ENCODE measurements at places on chromosomes 12 and 14.

GRCh38 chr14:20970647-20970982 is 15.3 kb downstream of the RNASE2 start:
- DNase-seq = no peak

GRCh38 chr12:108815875-108816594 is 41.3 kb downstream of the SSH1 start:
- no peak for DNase-seq

- no peak for DNase-seq
Observed at GRCh38 chr12:27754795-27755194, 25.2 kb upstream of the KLHL42 start.

DNA sequence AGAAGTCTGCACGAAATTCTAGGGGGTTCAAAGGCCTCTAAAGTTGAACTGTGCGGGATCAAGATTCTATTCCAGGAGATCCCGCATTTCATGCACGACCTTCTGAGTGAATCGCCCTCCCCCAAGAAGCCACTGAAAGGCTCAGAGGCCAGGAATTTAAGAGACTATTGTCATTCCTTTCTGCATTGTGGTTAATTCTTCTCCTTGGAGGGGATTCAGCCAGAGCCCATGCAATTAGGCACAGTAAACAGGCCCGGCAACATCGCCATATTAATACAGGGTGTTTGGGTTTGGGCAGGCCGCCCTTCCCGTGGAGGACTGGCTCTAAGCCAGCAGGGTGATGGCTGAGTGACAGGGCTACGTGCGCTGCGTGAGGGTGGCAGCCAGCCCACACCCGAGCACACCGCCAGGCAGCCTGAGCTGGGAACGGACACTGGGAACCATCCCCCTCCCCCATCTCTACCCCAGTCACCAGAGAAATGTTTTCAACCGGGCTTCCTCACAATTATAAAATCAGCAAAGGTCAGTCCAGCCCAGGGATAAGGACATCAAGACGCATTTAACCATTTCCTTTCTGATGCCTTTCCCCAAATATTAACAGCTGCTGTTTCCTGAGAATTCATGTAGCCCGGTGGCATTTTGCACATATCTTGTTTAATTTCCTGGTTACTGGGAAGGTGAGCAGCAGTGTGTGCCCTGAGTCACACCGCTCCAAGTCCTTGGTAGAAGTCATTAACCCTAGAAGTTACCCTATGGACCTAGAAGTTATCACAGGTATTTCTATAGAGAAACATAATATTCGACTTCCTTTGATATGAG is 12.5 kb downstream of the EGLN3 start:
- no peak for DNase-seq

GRCh38 chr14:42187846-42188245 is 581.2 kb downstream of the LRFN5 start:
- DNase-seq = no peak

DNA sequence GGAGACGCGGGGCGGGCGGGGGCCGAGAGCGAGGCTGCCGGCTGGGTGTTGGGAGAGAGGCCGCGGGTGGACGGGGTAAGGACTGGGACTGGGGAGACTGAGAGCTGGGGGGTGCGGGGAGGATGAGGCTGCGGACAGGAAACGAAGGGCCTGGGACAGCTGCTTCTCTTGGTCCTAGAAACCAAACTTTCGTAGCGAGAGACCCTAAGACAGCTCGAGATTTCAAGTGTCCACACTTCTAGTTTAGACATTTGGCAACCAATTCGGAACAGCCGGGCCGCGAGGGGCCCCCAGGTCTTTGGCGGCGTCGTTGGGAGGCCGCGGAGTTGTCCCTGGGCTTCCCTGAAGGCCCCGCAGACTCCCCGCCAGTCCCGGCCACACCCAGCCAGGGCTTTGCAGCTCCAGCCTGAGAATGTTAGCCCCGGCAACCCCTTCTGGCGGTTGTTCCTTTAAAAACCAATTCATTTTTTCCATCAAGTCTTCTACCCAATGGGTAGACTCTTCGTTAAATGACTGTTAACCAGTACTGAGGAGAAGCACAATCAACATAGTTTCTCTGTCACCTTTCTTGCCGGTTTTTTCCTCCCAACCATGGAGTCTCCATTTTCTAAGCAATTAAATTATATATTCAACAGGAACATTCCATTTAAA is 11.5 kb downstream of the NKX2-1 start:
- no peak for DNase-seq

- DNase-seq = no peak
Observed at GRCh38 chr12:100075598-100075997, 67.1 kb downstream of the BLTP3B start.

- DNase-seq = no peak
Observed at GRCh38 chr12:84698576-84699333, 213.8 kb downstream of the SLC6A15 start.

DNA sequence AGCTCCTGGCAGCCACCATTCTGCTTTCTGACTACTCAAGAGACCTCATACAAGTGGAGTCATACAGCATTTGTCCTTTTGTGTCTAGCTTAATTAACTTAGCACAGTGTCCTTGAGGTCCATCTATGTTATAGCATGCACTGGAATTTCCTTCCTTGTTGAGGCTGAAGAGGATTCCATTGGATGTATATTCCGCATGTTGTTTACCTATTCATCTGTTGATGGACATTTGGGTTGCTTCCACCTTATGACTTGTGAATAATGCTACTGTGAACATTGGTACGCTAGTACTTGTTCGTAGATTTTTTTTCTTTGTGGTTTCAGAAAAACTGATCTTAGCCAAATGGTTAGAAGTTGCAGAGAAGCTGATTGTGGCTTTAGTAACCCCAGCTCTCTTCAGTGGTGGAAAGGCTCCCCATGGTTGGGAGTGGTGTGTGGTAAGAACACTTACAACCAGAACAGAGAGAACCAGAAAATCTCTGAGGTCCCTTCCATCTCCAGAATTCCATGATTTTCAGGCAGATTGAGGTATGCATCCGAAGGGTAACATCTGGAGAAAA is 118.4 kb downstream of the SAMD4A start:
- DNase-seq = no peak

DNA sequence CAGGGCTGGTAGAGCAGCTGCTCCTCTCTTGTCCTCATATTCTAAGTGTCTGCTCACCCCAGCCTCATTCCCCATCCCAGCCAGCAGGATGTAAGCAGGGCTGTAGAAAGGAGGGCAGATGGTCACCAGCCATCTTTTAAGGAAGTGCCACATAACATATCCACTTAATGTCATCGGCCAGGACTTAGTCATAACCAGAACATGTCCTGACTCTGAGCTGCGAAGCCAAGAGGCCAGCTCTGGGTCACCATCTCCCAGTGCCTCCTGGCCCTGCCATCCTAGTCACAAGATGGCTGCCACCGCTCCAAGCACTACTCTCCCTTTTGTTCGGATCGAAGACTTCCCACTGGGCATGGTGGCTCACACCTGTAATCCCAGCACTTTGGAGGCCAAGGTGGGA is 123.9 kb downstream of the PLXNC1 start:
- DNase-seq = no peak

- no peak for DNase-seq
Observed at GRCh38 chr12:85457016-85457415, 177.0 kb downstream of the ALX1 start.

GRCh38 chr14:96746101-96746500 is 51.1 kb upstream of the VRK1 start:
- no peak for DNase-seq

DNA sequence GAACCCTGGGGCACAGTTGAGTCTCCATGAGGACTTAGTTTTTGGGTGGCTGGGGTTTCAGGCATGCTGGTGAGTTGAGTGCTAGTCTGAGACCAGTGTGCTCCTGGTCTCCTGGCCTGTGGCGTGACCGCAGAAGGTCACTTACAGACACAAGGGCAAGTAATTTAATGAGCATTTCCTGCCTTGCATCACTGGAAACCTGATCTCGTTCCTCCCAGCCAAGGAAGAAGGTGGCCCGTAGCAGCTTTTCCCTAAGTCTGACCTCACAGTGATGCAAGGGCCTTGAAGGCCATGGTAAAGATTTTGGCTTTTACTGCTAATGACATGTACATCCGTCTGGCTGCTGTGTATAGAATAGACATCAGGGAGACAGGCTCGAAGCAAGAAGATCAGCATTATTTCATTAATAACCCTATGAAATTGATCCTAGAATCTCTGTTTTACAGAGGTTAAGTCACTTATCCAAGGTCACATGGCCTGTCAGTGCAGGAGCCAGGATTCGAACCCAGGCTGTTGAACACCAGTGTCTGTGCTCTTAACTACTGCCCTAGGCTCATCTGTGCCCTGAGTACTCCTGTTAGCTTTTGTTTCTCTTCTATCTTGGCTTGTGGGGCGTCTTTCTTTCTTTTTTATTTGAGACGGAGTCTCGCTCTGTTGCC is 4.6 kb downstream of the TMEM120B start:
- no peak for DNase-seq

DNA sequence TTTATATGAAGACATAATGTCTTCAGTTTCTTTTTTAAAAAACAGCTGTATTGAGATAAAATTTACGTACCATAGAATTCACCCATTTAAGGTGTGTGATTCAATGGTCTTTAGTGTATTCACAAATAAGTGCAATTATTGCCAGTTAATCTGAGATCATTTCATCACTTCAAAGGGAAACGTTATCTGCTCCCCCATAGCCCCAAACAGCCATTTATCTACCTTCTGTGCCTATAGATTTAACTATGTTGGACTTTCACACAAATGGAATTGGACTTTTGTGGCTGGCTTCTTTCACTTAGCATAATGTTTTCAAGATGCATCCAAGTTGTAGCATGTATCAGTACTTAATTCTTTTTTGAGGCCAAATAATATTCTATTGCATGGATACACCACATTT is 9.7 kb downstream of the PNP start:
- DNase-seq = no peak

GRCh38 chr14:69398818-69399210 is 322 bp downstream of the SLC39A9 start:
- no peak for DNase-seq

- DNase-seq = no peak
Observed at GRCh38 chr14:98321841-98322240, 950.2 kb downstream of the BCL11B start.

DNA sequence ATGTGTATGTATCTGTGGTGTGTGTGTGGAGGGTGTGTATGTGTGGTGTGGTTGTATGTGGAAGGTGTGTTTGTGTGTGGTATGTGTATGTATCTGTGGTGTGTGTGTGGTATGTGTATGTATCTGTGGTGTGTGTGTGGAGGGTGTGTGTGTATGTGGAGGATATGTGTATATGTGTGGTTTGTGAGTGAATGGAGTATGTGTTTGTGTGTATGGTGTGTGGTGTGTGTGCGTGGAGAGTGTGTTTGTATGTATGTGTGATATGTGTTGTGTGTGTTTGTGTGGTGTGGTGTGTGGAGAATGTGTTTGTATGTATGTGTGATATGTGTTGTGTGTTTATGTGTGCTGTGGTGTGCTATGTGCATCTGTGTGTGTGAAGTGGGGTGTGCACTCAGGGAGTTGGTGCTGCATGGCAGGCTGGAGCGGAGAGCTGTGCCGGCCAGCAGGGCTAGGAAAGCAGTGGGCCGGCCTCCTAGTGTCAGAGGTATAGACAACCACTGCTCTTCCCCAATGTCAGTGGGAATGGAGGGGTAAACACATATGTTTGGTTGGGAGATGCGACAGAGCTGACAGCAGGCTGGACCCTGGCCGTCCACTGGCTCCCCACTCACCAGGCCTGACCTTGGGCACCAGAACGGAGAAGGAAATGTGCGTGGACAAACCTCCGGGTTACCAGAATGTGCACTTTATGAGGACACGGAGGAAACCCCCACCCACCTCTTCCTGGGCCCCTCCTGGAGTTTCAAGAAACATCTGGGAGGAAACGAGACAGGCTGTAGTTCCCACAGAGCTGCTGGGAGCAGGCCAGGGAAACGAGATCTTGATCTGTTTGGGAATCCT is 60.7 kb downstream of the CLMN start:
- DNase-seq = no peak

- no peak for DNase-seq
Observed at GRCh38 chr12:6332459-6332858, 9.4 kb downstream of the TNFRSF1A start.
